Stimulated activated CD8-positive, alpha-beta memory T cell treated with anti-CD3 and anti-CD28 coated beads, Interleukin-15, amount 100 ng/mL, for 4 hours (primary cell): ENCODE measurements at places on chromosomes 2 and 18.

DNA sequence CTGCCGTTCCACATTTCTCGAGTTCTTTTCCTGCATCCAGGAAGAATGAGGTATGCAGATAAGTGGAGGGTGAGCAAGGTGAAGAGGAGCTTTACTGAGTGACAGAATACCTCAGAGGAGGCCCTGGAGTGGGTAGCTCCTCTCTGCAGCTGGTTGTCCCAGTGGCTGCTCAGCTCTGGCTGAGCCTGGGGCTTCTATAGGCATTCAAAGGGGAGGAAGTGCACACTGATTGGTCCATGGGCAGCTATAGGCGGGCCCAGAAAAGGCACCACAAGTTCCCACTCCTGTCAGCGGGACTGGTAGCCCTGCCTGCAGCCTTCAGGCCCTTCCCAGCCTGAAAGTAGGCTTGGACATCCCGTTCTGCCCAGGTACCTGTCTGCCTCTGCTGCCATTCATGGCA is 94.7 kb downstream of the DOK6 start:
- no peak for DNase-seq

GRCh38 chr2:70674636-70675430 is 93.2 kb downstream of the ADD2 start:
- no peak for DNase-seq

GRCh38 chr2:187875261-187876141 is 321.3 kb upstream of the TFPI start:
- no peak for DNase-seq

DNA sequence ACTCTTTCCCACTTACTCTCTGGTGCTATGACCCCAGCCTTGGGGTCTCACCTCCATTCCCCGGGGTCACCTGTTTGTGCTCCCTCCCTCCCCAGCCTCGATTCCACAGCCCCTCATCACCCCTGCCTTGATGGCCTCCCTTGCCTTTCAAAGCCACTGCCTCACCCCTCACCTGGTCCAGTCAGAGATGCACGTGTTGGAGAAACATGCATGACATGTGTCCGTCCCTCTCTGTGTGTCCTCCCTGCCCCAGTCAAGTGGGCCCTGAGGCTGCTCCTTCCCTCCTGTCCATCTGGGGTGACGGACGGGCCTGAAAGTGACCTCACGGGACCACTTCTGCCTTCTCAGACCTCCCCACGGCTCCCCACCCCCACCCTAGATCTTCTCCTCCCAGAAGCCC is 82.3 kb upstream of the TWIST2 start:
- no peak for DNase-seq

GRCh38 chr2:188378371-188378950 is 86.8 kb downstream of the GULP1 start:
- no peak for DNase-seq

GRCh38 chr18:36650906-36651305 is 177.9 kb downstream of the TPGS2 start:
- no peak for DNase-seq

DNA sequence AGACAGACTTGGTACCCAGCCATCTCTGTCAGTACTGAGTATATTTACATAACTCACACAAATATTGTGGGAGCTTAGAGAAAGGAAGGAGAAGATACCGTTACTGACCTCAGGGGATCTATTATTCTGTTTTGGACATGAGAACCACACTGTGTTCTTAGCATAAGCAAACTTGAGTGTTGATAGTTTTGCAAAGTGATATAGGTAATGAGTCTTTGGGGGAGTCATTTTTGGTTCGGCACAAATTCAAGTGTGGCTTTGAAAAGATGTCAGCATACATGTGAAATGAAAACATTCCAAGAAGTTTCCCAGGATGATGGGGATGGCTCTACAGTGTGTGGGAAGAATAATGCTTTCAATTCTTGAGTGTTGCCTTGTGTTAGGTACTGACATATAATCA is 24.1 kb downstream of the SMARCAL1 start:
- DNase-seq, result no peak

GRCh38 chr18:62555135-62555534 is 32.3 kb downstream of the ZCCHC2 start:
- no peak for DNase-seq

- DNase-seq, result no peak
These were observed 6.7 kb downstream of the AOX1 start for GRCh38 chr2:200592406-200593075.

DNA sequence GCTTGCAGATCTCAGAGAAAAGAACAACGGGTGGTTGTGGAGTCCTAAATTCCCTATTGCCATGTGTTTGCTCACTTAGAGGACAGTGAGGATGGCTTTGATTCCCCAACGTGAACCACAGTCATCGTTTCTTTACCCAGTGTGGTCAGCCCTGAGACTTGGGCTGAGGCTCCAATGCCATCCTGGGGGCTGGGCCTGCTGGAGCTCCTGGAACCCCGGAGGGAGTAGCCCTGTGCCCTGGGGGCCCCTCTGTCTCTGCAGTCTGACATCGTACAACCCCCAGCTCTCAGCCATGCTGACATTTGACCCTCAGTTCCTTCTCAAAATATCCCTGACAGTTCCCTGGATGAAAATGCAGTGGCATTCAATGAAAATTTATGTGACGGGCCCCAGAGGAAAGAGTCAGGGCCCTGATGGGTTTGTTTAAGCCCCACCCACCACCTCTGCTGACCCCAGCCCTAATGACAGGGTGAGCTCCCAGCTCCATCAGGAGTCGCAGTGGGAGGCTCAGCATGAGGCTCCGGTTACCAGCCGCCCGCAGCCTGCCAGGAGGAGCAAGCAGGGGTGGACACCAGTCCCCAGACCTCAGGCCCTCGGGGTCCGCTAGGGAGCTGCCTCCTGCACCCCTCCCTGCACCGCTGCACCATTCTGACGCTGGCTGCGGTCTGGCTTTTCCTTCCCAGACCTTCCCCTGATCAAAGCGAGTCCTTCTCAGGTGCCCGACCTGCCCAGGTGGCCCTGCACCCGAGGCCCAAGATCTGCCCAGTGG is 120.9 kb downstream of the TWIST2 start:
- no peak for DNase-seq

DNA sequence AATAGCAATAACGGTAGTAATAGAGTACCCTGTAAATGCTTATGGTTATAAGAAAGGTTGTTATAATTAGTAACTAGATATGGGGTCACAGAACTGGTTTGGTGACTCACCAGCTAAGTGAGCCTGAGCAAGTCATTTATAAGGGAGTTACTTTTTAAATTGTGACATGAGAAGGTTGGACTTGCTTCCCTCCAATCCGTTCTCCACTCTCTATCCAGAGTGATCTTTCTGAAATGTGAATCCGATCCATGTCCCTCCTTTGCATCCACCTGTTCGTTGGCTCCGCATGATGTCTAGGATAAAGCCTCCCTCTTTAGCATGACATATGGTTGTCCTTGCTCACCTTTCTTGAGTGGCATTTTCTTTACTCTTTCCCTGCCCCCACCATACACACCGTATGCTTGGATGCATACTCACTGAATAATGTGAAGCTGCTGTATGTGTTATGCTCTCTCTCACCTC is 83.1 kb downstream of the CDC42EP3 start:
- DNase-seq, result no peak

DNA sequence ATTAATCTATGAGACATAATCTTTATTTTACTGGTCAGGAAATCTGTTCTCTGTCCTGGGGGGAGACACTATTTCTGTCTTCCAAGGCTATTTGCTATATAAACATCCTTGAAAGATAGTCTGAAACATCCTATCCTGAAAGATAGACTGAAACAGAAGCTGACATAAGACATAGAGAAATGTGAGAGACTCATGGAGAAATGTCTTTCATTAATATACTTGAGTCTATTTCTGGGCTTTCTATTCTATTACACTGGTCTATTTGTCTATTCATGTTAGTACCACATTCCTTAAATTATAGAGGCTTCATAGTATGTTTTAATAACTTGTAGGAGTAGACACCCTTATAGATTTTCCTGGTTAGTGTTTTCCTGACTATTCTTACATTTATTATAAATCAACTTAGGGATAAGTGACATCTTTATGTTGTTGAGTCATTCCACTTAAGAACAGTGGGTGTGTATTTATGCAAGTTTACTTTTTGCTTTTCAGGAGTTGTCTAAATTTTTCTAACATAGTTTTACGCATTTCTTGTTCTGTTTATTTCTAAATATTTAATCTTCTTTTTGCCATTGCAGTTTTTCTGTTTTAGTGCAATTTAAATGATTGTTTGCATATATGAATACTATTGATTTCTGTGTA is 244.9 kb upstream of the ZSWIM2 start:
- no peak for DNase-seq

DNA sequence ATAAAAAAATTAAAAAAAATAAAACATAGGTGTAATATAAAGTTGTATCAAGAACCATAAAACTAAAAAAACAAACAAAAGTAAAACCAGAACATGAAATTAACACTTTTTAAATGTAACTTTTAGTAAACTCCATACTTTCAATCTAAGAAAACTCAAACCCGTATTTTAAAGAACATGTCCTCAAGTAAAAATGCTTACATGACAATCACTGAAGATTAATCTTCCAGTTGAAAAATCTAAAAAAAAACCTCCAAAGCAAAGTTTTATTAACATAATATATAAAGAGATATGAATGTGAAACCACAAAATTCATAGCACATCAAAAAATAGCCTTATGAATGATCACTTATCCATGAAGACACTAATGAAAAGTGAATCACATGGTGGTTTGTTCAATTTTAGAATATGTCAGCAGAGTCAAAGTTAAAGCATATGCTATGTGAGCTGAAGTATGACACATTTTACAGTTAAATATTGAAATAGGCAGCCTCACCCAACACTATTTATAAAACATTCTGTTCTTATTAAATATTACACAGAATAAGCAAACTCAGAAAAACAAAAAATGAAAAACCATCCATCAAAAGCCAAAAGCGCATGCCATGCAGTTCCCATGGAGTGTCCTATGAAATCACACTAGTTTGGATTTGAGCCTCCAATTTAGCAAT is 23.1 kb upstream of the CHAC2 start:
- no peak for DNase-seq

DNA sequence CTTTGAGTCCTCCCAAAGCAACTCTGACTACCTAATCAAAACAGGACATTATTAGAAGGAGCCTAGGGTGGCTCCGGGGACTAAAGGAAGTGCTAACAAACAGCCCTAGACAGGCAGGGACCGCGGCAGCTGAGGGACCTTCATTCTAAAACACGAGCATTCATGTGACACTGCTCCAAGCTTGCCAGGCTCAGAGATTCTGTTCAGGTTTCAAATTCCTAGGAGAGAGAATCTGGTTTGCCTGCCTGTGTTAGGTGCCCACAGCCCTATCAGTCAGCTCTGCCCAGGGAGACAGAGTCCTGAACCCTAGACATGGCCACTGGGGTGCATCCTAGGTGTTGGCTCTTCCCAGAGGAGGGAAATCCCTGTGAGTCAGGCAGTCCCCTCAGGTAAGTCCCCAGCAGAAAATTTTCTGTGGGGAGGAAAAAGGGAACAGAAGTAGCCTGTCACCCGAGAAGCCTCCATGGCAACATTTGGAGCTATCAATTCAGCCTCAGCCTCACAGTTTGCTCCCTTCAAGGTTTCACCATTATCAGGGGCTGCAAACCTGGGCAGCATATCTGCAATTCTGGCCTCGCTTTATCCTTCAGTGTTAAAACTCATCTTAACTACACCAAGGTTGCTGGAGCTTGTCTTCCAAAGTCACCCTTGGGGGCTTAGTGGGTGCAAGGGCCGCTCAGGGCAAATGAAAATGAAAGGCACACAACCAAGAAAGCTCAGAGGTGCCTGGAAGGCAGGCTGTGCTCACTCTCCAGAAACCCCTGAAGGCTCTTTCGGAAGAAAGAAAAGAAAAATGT is 28.6 kb downstream of the PCBP1 start:
- DNase-seq, result no peak

DNA sequence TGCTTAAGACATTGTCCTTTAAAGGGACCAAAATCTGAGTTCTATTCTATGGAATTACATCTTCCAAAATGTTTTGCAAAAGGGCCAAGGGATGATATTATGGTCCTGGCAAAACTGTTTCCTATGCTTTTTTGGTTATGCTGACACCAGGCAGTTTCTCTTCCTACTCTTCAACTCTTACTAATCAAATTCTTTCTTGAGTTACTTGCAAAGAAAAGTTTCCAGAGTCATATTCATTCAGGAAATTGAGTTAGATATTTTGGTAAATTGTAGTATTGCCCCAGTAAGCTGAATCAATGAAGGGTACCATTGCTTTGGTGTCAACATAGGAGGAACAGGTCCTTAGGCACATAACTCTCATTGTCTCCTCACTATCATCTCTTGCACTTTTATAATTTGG is 118.8 kb downstream of the DPP4 start:
- no peak for DNase-seq
